ENCODE measurements at places on chromosomes 3 and 15.

- no peak for DNase-seq
Observed at GRCh38 chr15:93063262-93063671, 25.7 kb downstream of the RGMA start.

- DNase-seq = no peak
Observed at GRCh38 chr3:31379598-31379997, 153.1 kb upstream of the STT3B start.

- no peak for DNase-seq
Observed at GRCh38 chr15:74780523-74781430, 1.1 kb upstream of the CSK start.

DNA sequence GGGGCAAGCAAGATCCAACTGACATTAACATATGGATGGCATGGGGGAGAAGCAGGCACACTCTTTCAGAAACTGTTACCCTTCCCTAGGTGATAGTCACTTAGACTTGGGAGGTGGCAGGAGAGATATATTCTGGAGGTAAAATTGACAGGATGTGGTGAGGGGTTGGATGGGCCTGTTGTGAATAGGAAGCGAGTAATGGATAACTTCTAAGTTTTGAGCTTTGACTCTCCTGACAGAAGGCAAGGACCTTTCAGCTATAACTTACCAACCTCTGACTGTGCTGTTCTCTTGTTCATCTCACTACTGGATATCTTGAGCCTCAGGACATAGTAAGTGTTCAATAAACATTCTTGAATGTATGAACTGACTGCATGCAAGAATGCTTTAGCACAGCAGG is 1.9 kb upstream of the PDIA5 start:
- DNase-seq = no peak

DNA sequence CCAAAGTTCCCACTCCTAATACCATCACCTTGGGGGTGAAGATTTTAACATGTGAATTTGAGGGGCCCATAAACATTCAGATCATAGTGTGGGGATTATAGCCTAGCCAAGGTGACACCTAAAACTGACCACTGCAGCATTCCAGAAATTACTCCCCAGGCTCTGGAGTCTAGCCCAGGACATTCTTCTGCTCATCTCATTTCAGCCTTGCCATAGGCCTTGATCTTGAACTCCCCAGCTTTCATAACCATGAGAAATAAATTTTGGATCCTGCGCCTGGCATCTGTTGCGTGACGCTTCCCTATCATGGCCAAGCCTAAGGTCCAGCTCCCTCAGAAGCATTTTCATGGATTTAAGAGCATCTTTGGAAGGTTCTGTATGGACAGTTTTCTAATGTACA is 502.9 kb upstream of the THBS1 start:
- no peak for DNase-seq

DNA sequence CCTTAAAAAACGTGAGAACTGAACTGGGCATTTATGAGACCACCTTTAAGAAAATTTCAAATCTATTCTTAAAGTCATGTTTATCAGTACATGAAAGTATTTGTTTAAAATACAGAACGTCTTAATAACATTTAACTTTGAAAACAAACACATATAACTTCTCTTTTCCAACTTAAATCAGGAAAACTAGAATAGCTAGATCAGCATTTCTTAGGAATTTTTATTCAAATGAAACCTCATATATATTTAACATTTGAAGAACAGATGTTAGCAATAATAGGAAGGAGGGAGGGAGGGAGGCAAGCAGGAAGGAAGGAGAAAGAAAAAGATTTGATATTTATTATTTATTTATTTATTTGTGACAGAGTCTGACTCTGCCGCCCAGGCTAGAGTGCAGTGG is 120.2 kb downstream of the NR1I2 start:
- no peak for DNase-seq

DNA sequence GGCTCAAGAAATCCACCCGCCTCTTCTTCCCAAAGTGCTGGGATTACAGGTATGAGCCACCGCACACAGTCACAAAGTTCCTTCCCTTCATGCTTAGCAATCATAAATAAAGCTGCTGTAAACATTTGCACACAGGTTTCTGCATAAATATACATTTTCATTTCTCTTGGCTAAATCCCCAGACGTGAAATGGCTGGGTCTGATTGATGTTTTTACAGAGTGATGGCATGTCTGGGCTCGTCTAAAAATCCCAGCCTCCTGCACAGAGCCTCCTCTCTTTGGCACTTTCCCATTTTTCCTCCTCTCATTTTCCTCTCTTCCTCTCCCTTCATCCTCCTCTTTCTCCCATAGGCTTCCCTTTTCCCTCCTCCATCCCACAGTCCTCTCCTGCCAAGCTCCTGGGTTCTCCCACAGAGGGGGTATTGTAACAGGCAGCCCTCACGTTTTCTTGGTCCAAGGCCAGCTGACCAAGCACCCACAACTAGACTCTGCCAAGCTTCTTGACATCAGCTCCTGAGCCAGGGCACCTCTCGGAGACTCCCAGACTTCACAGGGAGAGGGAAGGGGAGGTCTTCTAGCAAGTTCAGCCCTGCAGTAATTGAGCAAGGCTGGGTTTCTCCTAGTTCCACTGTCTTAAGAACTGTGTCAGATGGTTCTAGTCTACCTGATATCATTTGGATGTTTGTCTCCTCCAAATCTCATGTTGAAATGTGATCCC is 10.5 kb upstream of the PLA2G4E start:
- no peak for DNase-seq

DNA sequence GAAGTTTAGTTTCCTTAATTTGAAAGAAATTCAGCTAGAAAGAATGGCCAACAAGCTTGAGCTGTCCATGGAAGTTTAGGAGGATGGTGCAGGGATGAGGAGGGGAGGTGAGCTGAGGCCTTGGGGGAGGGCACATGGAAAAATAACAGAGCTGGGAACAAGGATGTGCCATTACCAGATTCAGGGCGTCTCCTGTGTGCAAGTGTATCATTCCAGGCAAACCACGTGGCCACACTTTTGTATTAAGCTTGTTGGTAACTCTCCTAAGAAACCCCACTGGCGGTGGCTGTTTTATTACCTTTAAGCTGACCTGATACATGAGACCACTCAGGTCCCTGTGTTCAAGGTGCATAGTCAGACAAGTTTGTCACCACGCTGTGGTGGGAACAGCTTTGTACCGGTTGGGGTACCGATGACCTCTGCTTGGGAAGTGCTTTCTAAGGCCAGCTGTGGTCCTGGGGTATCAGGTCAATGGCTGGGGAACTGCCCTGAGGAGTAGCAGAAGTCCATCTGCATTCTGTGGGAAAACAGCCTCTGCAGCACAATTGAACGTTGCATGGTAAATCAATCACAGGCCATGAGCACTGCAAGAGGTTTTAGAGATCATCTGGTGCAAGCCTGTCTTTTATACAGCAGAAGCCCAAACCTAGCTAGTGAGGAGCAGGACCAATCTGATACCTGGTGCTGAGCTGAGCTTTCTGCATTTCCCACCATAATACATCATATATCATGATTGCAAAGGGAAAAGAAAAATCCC is 235.5 kb downstream of the THSD4 start:
- no peak for DNase-seq
